Cerebellar nuclear complex (tissue), 1 donor: ENCODE measurements at places on chromosomes 2 and 18.

DNA sequence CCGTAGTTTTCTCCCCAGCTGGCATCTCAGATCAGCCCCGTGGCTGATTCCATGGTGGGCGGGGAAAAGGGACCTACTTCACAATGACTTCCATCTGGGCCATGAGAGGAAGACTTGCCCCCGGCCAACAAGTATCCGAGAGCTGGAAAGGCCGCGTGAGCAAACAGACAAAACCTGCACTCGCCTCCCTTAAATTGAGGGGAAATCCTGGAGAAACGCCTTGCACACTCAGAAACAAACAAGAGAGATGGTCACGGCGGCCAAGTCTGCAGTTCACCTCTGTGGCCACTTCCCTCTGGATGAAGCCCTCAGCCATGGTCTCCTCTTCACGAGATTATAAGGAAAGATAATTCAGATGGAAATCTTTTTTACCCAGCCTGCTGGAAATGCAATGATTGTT lies 39.4 kb upstream of the TPO start:
- no peak for DNase-seq

- DNase-seq: no peak
These were observed 148.6 kb upstream of the FIGN start for GRCh38 chr2:163884416-163884815.

- DNase-seq: no peak
These were observed 260.4 kb downstream of the ZNF516 start for GRCh38 chr18:76234676-76235060.

- DNase-seq: no peak
These were observed 33.9 kb downstream of the ORC2 start for GRCh38 chr2:200929334-200930249.

DNA sequence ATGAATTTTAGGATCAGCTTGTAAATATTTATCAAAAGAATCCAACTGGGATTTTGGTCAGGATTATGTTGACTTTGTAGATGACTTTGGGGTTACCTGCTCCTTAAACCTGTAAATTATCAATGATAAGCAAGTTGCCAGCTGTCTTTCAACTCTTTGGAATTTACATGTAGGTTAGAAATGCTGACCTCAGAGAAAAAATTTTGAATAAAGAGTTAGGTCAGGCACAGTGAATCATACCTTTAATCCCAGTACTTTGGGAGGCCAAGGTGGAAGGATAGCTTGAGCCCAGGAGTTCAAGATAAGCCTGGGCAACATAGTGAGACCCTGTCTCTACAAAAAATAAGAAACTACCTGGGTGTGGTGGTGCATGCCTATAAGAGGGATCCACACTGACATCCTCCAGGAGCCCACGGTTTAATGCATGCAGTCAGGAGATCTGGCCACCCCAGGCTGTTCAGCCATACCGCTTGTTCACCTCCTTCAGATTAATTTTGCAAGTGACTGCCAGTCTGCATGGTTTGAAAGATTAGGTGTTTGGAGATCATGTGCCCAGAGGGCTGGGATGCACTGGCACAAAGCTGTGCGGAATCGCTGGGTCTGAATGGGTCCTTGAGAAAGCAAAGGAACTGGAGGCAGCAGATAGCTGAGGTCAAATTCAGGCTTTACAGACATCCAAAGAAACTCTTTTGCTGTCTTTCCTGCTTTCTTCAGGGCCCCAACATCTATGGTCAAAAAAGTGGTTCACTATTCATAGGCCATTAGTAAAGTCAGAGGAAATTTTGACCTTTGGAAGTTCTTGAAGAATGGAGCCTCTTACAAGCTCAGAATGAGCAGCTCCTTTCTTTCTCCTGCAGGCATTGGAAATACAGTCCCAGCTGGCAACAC lies 83.4 kb upstream of the TXNDC2 start:
- DNase-seq: no peak

DNA sequence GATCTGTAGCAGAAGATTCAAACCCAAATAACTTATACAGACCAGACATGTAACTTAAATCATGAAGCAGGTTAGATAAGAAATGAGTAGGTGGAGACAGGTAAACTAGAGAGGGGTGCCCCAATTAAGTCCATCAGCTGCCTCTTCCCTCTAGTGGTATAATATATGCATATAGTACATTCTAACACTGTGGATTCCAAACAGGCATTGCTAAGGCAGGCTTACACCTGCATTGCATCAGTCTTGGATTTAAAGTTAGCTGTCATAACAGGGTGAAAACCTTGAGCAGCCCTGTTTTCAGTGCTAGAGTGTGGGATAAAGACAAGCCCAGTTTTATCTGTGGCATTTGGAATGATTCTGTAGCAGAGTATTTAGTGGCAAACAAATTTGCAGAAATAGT lies 63.4 kb downstream of the NYAP2 start:
- DNase-seq: no peak

GRCh38 chr2:130385709-130386108 lies 29.9 kb downstream of the PTPN18 start:
- no peak for DNase-seq

DNA sequence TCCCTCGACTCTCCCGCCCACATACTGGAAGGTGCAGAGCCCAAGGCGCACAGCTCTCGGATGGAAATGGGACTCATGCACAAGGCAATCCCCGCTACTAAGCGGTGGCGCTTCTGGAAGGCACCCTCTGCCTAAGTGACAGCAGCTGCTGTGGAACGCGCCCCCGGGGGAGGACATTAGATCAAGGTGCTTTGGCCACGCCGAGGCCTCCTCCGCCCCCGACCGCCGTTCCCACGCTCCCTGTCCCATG lies 202 bp downstream of the MCEE start:
- no peak for DNase-seq

DNA sequence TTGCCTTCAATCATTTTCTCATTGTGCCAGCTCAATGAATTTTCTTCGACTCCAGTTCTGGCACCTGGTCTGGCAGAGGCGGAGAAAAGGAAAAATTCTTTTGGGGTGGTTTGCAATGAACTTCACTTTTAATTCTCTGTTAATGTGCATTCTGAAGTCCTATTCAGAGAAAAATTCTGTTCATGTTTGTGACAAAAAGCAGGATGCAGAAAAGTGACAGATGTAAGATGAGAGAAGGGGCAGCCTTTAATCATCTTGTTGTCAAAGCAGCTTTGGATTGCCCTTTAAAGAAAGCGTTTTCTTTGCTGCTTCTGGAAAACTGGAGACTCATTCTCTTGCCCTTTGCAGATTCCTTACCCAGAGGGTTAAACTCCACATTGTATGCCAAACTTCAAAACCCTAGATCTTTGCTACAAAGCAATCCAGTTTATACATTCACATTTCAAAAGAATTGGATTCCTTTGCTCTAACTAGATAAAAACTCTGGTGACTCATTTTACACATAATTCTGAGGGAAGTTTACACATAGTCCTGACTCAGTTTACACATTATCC lies 94.6 kb upstream of the CAVIN2 start:
- DNase-seq: no peak

DNA sequence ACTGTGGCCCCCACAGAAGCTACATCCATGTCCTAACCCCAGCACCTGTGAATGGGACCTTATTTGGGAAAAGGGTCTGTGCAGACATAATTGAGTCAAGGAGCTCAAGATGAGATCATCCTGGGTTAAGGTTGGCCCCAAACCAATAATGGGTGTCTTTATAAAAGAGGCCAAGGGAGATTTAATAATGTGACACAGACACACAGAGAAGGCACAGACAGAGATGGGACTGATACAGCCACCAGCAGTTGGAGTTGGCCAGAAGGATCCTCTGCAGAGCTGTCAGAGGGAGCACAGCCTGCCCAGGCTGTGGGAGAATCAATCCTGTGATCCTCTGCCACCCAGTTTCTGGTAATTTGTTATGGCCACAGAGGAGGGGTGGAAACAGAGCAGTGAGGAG lies 26.0 kb downstream of the SNORC start:
- no peak for DNase-seq

- DNase-seq: no peak
These were observed 81.5 kb upstream of the ZBTB14 start for GRCh38 chr18:5376986-5377385.

DNA sequence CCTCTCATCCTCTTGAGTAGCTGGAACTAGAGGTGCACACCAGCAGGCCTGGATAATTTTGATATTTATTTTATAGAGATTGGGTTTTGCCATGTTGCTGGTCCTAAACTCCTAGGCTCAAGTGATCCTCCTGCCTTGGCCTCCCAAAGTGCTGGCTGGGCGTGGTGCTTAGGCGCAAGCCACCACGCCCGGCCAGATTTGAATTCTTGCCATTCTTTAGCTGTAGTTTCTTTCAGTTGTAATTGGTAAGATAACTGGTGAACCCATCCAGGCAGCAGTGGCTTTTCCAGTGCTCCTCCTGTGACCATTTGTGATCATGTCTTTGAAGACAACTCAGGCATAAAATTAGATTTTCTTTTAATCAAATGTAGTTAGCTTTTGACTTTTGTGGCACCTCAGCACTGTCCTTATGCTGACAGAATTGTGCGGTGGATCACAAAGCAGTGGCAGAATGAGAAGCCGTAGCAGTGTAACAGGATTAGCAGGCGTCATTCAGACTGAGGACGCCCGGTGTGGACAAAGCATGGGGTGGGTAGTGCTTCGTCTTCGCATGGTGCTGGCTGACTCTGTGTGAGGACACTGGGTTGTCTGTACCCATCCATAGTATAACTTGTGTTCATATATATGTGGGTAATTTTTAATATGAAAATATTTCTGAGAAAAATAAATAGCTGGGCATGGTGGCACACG lies 30.0 kb upstream of the TOGARAM2 start:
- no peak for DNase-seq

DNA sequence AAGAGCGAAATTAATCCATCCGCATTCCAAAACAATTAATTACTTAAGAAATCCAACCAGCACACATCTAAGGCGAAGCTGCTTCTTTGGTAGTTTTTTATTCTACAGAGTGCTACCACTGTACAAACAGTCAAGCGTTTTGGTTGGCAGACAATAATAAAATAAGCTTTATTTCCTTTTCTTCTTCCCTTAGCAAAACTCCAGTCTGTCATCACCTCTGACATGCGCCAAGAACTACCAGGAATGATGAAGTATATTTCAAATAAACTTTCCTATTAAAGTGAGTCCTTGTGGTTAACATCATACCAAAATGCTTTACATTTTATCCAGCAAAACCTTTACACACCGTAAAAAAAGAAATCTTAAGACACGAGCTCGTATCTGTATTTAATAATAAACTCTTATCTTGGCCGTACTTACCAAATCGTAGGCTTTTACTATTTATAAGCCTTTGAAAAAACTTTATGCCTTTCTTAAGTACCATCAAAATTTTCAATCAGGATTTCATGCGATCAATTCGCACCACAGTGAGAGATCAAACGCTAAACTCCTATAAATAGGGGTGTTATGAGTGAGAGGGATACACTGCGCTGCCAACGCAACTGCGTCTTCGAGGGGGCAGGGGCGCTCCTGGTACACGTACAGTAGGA lies 1.3 kb downstream of the ATL2 start:
- no peak for DNase-seq

GRCh38 chr2:133378928-133379549 lies 189.2 kb downstream of the NCKAP5 start:
- no peak for DNase-seq

- DNase-seq: no peak
These were observed 107.1 kb upstream of the ST3GAL5 start for GRCh38 chr2:85995648-85996529.

DNA sequence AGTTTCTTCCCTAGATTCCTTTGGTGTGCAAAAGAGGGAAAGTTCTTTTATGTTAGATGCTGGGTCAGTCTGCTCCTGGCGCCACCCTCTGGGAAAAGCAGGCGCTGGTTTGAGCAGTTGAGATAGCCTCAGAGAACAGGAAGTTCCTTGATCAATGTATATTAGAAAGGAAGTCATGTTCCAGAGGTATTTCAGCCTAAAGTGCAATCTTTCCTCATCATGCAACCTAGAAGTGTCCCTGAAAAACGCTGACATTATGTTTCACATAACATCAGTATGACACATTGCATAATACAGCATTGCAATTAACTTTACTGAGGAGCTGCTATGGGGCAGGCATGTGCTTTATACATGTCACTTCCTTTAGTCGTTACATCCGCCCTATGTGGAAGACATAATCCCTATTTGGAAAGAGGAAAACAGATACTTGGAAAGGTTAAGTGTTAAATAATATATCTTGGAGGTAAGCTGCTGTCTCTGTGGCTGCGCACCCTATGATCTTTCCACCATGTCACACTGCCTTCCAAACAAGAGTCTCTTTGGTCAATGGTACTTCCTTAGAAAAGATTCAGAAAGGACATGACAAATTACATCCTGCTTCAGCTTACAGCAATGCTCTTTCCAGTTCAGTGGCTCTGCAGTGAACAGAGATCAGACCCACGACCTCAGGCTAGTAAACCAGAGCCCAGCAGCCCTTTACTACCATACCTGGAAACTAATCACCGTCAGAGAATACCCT lies 369.7 kb downstream of the RAD51AP2 start:
- no peak for DNase-seq

DNA sequence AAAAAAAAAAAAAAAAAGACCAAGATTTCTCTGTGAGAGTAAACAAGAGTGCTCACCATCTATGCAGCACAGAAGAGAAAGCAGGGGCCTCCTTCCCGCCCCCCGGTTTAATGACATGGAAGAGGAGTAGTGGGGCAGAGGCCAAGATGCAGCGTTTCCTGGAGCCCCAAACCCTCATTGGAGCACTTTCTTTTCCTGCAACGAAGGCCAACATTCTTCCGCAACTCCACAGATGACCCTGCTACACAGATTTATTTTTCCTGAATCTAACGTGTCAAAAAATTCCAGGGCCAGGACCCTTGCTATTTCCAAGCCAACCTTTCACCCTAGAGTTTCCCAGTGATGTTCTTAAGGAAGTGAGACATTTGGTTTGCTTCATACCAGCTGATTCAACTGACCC lies 189.6 kb downstream of the MIB1 start:
- no peak for DNase-seq

- DNase-seq: no peak
These were observed 22.0 kb upstream of the KCNF1 start for GRCh38 chr2:10889651-10890215.

GRCh38 chr2:28286678-28287077 lies 106.0 kb upstream of the FOSL2 start:
- DNase-seq: no peak
